ENCODE measurements at places on chromosomes 4 and X.

- no peak for DNase-seq
These were observed 178.2 kb upstream of the FRMPD4 start for GRCh38 chrX:11960031-11960430.

DNA sequence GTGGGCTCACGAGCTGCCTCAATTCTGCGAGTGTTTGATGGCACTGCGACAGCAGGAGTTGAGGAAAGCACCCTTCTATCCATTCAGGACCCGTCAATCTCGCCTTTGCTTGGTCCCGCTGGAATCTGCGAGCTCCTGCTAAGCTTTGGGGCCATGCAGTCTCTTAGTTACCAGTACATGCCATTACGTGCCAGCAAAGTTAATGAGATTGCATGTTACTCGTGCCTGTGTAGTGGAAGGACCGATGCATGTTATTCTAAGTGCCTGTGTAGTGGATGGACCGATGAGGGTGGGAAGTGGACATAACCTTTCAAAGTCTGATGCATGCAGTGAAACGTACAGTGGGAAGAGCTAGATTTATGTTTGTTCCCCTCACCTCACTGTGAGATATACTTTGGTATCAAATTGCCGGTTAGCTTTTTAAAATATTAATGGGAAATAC lies 569 bp downstream of the RPS3A start:
- no peak for DNase-seq

DNA sequence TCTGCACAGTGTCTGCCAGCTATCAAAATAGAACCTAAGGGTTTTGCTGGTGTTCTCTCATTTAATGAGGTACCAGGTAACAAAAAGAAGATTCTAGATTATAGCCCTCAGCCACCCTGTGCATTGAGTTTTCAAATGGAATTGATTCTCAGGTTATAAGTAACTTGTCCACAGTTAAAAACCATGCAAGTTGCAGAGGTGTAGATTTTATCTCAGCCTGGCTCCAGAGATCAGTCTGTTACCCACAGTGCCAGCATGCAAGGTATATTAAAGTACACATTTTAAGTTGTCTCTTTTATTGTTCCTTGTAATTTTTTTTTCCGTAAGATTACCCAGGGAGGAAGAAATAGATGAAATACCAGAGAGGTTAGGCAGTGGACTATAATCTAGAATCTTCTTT lies 59.7 kb downstream of the RAPGEF2 start:
- no peak for DNase-seq

- no peak for DNase-seq
These were observed at the start of gene SHROOM4 for GRCh38 chrX:50813843-50814661. TSS of gene SHROOM4 (minus strand) at chrX:50814194. CDS start at chrX:50814018, 176 bp downstream.

GRCh38 chrX:120791013-120791643 lies 84.5 kb downstream of the CT47B1 start:
- no peak for DNase-seq

DNA sequence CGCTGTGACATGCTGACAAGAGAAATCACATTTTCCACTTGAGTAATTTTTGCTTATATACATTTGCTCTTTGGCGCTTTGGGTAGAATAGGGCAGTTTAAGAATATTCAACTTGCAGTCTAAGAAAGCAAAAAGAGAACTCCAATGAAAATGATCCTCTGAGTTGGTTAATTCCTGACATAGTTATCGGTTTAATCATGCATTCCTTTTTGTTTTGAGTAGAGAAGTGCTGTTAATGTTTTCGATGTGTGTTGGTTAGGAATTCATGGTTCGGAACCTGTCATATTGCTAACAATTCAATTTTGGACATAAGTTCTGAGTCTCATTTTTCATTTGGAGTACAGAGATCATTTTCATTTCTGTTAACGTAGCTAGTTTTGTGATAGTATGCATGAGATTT lies 700.6 kb upstream of the PITX2 start:
- DNase-seq, result no peak

DNA sequence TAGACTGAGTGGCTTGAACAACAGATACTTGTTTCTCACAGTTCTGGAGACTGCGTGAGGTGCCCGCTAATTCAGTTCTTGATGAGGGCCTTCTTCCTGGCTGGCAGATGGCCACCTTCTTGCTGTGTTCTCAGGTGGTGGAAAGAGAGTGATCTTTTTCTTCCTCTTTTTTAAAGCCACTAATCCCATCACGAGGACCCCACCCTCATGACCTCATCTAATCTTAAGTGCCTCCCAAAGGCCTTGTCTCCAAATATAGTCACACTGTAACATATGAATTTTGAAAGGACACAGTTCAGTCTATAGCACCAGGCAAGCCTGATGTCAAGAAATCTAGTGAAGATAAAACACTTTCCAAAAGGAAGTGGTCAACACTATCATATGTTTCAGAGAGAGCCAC lies 12.4 kb downstream of the VAMP7 start:
- no peak for DNase-seq

DNA sequence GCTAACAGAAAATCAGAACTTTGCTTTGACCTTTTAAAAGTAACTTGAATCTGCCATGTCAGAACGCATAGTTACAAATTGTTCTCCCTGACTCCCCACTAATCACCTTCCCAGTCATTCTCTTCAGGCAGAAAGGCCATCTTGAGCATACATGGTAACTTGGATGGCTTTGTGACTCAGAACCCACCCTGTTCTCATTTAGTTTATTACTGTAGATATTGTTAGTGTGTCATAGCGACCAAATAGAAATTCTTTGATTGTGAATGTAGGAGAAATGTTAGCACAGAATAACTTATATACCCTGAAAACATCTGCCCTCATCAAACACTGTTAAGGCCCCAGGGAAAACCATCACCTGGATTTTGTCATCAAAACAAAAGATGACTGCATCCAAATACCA lies 382.0 kb downstream of the MAGEB5 start:
- DNase-seq, result no peak

DNA sequence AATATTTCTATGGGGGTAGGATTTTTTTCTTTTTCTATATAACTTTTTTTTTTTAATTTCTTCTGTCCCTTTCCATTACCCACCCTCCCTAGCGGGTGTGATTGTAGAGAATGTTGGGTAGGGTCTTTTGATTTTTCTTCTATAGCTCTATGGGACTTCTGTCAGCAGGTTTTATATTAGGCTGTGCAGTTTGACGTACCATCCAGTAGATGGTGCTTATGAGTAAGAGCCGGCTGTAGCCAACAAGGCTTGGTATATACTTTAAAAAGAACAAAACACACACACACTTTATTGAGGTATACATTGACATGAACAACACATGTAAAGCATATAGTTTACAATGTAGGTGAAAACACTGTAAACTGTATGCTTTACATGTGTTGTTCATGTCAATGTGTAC lies 247.9 kb upstream of the POF1B start:
- DNase-seq, result no peak

GRCh38 chr4:6362896-6363295 lies 93.2 kb downstream of the WFS1 start:
- DNase-seq, result no peak

GRCh38 chr4:17550549-17550948 lies 26.4 kb upstream of the LAP3 start:
- no peak for DNase-seq

GRCh38 chr4:185445209-185445608 lies 19.4 kb upstream of the UFSP2 start:
- DNase-seq, result no peak

DNA sequence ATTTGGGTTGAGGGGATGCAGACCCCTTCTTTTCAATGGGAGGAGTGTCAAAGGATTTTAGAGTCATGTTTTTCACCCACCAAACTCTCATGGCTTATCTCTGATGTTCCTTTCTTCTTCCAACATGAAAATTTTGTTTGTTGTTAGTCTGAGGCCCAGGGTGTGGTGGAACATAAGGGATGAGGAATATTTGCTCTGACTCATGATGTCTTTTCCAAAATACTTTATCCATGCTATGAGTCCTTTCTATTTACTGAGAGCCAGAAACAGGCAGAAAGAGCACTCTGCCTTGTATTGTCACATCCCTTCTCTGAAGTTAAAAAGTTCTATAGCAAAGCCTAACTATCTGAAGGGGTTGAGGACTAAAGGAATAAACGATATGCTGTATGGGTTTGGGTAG lies 61.6 kb upstream of the GYPA start:
- DNase-seq, result no peak

GRCh38 chr4:77433418-77433733 lies 172.2 kb upstream of the CXCL13 start:
- DNase-seq, result no peak
